ENCODE measurements at places on chromosomes 6 and 20.
A peak's percentile ranks its signal among the peaks of the same experiment; 100 is the strongest.

- no peak for DNase-seq
These were observed 74.9 kb upstream of the TOX2 start for GRCh38 chr20:43839793-43840199.

- DNase-seq, result no peak
These were observed 275.5 kb upstream of the SGK1 start for GRCh38 chr6:134593442-134593841.

DNA sequence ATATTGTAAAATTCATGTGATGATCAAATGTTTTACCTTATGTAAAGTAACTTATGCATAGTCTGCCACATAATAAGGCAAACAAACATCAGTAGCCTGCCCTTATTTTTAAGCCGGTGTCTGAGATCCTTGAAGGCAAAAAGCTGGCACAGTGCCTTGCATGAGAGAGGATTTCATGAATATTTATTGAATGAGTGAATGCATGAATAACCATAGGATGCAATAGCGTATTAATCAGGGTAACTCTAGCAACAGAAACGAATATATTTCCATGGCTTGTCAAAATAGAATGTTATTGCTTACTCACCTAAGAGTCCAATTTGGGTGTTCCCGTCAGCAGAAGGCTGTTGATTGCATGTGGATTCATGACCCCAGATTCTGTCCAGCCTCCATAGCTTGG lies 34.9 kb downstream of the BTBD3 start:
- no peak for DNase-seq

GRCh38 chr6:130293800-130294199 lies 71.0 kb upstream of the SAMD3 start:
- peak; percentile 19 for DNase-seq

GRCh38 chr20:50790651-50791277 lies 4.1 kb upstream of the BCAS4 start:
- DNase-seq, result peak; percentile 84
